ENCODE measurements at places on chromosomes 3 and 15.

DNA sequence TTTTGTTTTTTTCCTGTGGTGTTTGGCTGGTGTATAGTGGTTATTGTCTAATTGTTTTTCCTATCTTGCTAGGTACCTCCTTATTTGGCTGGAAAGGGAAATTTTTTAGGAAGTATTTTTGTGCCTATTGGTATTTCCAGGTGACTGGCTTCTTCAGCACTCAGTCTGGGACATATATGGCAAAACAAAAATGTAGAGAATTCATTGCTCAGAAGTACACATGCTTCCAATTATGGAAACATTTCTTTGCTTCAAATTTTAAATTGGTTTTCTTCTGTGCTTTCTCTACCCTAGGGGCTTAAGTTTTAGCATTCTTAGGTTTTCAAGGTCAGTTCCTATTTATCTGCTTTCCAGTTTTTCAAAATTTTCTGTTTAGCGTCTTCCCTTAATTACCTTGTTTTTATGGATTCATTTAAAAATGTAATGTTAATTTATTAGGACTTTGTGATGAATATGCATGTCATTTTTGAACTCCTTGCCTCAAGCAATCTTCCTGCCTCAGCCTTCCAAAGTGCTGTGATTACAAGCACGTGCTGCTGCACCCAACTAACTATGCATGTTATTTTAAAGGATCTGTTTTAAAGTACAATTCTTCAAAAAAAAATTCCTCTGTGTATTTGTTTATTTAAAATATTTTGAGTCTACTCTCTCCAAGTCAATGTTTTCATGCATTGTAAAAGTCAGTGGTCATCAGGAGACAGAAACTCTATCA, 231.9 kb upstream of the DPPA4 start:
- DNase-seq: no peak

DNA sequence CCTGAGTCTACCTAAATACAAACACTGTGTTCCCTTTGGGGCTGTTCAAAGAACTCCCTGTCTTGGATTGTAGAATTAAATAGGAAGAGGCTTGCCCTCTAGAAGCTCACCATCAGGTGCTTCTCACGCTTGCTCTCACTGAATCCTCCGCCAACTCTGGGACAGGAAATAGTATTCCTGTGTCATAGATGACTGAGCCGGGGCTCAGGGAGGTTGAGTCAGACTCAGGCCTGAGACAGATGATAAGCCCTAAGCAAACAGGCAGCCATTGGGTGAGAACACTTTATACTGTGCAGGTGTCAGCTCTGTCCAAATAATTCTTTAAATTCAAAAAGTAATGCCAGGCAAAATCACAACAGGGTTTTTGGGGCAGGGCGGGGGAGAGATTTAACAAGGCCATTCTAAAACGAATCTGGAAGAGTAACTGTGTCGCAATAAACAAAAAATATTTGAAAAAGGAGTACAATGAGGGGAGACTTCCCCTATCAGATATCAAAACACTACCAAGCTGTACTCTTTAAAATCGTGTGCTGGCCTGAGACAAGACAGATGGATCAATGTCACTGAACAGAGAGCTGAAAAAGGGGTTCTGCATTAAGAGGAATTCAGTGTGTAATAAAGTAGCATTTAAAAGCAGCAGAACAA, 59.0 kb downstream of the EPHB3 start:
- DNase-seq: no peak

- no peak for DNase-seq
These were observed 54.6 kb downstream of the PPM1L start for GRCh38 chr3:160810362-160811236.

- no peak for DNase-seq
These were observed 257.7 kb downstream of the DIPK2A start for GRCh38 chr3:144229330-144229729.

- DNase-seq: no peak
These were observed 1.7 kb downstream of the GABRB3 start for GRCh38 chr15:26771168-26771567.

GRCh38 chr15:86691091-86691663, 611.5 kb downstream of the AGBL1 start:
- DNase-seq: no peak

- no peak for DNase-seq
These were observed 48.9 kb upstream of the MBNL1 start for GRCh38 chr3:152219769-152220255.

DNA sequence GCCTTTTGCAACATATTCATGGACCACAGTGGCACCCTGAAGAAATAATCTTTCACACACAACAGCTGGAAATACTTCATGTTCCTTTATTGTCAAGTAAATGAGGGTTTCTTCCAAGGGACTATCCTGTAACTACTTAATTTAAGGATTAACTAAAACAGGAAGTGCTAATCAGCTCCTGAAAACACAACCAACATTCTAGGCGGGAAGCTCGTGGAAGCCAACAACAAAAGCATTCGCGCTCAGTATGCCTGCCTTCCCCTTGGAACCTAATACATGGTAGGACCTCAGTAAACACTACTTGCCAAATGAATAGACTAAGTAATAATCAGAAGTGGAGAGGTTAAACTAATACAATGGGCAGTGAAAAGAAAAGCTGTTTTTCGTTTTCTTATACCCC, 300.9 kb downstream of the RORA start:
- no peak for DNase-seq

GRCh38 chr3:46998121-46998851, 18.8 kb downstream of the NBEAL2 start:
- peak; percentile 76 for DNase-seq

GRCh38 chr3:17865631-17866030, 123.2 kb upstream of the TBC1D5 start:
- DNase-seq: no peak

DNA sequence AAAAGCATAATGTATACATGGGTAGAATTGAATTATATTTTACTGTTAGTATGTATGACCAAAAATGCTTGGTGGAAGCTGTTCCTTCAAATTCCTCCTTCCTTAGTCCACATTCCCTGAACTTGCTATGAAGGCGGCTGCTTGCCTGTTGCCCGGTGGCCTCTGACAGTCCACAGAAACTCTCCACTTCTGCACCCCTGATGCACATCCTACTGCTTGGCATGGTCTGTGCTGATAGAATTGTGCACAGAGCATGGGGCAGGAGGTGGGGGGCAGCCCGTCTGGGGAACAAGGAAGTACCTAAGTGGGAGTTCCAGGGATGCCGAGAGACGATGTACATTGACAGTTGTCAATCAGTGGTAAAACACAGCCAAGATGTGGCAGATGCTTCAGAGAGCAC, 33.7 kb upstream of the GABRB3 start:
- DNase-seq: no peak

GRCh38 chr3:184441202-184441900, 61.5 kb downstream of the CHRD start:
- DNase-seq: no peak

DNA sequence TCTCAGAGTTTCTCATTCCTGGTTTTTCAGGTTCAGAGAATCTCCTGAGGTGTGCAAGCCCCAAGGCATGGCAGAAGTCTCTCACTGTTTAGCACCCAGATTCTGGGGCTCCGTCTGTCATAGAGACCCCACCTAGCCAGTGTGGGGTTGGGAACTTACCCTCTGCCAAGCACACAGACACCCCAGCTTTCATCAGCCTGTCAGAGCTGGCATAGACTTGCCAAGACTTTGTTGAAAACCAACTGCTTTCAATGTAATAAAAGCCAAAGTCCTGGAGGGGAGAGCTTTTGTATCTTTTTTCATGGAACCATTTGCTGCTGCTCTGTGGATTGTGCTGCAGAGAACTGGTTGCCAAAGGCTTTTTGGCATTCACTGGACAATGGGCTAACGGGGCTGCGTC, 341.4 kb upstream of the TRIM42 start:
- no peak for DNase-seq

- DNase-seq: no peak
These were observed 47.2 kb upstream of the MME start for GRCh38 chr3:155032918-155033317.

GRCh38 chr3:181723625-181724191, 12.0 kb downstream of the SOX2 start:
- no peak for DNase-seq

- peak; percentile 99 for DNase-seq
These were observed 819 bp upstream of the DUSP7 start for GRCh38 chr3:52056968-52057811.

- no peak for DNase-seq
These were observed 59.9 kb downstream of the FAM43A start for GRCh38 chr3:194745422-194746184.

GRCh38 chr3:61980041-61980440, 393.3 kb downstream of the FEZF2 start:
- DNase-seq: no peak

GRCh38 chr15:90839187-90840071, 29.0 kb upstream of the FURIN start:
- DNase-seq: peak; percentile 59

GRCh38 chr15:96348112-96349027, 17.9 kb downstream of the NR2F2 start:
- no peak for DNase-seq

DNA sequence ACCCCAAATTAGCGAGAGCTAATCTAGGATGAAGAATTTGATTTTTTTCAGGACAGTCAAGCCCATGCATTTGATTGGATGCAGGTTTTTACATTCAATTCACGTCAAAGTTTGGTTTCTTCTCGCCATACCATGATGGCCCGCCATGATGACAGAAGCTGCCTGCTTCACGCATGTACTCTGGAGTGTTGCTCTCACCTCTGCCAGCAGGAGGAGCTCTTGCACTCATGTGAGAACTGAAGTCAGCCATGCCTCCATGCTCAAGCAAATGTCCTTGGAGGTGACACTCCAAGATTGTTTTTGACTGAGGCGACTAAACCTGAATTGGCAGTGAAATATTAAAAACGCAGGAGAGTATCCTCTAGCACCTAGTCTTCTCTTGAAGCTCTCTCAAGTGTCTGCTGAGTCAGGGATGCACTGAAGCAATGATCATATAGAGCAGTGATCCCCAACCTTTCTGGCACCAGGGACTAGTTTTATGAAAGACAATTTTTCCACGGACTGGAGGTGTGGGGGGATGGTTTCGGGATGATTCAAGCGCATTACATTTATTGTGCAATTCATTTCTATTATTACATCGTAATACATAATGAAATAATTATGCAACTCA, 120.9 kb downstream of the SAMMSON start:
- peak; percentile 78 for DNase-seq

- no peak for DNase-seq
These were observed 3.0 kb downstream of the PPM1L start for GRCh38 chr3:160758929-160759577.

GRCh38 chr3:45816544-45816943, 20.2 kb upstream of the SLC6A20 start:
- no peak for DNase-seq

DNA sequence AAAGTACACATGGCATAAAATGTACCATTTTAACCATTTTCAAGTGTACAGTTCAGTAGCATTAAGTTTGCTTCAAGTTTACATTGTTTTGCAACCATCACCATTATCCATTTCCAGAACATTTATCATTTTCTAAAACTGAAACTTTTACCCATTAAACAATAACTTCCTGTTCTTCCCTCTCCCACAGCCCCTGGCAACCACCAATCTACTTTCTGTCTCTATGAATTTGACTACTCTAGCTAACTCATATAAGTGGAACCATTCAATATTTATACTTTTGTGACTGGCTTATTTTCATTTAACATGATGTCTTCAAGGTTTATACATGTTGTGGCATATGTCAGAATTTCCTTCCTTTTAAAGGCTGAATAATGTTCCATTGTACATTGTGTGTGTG, 19.9 kb downstream of the TMEM62 start:
- DNase-seq: no peak

- DNase-seq: peak; percentile 33
These were observed 631 bp downstream of the UBR1 start for GRCh38 chr15:43105077-43105736.

DNA sequence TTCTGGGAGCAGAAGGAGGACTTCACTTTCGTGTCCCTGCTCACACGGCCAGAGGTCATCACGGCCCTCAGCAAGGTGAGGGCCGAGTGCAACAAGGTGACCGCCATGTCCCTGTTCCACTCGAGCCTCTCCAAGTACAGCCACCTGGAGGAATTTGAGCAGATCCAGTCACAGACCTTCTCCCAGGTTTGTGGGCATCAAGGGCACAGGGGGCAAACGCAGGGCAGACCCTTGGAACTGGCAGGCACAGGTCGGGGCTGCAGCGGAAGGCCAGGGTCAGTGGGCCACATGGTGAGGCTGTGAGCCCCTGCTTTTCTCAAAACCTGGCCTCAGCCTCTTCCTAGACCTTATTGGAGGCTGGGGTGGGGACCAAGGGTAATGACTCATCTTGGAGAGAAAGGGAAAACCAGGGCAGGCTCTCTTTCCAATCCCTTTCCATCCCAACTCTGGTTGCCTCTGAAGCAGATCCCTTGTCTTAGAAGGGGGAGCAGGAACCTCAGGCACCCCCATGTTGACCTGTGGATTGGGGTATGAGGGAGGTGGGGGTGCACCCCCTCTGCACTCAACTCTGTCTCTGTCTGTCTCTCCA, 29.5 kb downstream of the DNAH1 start:
- no peak for DNase-seq

- DNase-seq: no peak
These were observed 766.8 kb downstream of the TBL1XR1 start for GRCh38 chr3:176430244-176431037.

- no peak for DNase-seq
These were observed 3.6 kb upstream of the C3orf85 start for GRCh38 chr3:109132801-109133473.

DNA sequence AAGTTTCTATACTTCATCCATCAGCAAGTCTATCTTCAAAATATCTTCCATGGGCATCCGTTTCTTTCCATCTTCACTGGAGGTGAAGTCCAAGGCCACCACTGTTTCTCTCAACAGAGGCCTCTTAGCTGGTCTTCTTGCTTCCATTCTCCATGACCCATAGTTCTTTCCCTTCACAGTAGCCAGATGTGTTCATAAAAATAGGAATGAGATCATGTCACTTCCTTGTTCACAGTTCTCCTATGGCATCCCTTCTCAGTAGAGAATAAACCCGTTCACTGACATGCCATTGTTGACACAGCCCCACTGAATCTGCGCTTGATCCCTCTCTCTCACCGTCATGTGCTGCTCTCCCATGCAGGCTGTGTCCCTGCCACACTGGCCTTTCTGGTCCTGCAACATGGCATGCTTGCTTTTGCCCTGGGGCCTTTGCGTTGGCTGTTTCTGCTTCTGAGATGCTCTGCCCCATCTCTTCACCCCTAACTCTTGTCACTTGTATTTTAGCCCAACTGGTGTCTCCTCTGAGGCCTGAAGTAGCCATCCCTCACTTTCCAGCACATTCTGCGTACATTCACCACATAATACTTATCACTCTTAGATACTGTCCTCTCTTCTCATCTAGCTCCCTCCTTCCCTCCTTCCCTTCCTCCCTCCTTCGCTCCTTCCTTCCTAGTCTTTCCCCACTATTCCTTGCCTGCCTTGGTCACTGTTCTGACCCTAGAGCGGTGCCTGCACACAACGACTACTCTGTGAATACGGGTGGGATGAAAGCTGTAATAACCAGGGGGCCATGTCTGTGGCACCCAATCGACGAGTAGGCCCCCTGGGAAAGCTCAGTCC, 42.0 kb downstream of the STARD5 start:
- no peak for DNase-seq
